ENCODE measurements at places on chromosomes 7 and 10.

GRCh38 chr7:139522830-139523198, 671 bp upstream of the CLEC2L start:
- no peak for DNase-seq

DNA sequence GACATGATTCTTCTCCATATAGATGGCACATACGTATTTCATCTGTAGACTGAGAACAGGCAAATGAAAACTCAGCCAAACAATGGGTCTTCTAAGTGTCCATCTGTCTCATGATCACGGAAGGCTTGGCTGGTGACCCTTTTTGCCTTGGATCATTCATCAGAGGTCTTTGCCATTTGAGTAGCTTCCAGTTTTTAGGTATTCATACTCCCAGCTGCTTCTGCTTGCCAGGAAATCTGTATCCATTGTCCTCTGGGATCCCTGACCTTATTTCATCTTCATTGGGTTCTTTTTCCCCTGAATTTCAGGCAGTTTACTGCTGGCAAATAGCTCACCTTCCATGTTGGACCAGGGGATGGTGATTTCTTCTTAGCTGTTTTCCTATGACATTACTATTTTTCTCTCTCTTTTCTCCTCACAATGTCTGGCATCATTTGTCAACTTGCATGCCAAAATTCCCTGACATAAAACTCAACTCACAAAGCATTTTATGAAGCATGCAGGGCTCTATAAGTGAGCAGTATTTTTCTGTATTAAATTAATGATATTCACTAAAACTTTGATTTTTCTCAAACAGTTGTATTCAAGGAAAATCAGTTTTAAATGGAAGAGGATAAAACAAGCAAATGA, 241.2 kb downstream of the DNAJB9 start:
- no peak for DNase-seq

- no peak for DNase-seq
Observed at GRCh38 chr10:92131275-92131820, 159.5 kb downstream of the CPEB3 start.

DNA sequence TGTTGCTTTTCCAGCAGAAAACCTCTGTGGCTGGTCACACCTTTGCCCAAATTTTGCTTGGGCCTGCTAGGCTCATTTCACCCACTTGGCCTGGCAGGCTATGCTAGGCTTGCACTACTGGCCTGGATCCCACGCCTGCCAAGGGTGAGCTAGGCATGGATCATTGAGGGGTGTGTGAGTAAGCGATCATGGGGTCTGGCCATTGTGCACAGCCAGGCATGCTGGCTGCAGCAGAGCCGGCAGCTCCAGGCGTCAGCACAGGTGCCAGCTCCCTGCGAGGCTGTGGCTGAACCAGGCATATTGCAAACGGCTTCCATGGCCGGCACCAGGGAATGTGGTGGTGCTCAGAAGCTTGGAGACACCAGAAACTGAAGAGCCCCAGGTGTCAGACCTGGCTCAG, 19.2 kb downstream of the CFAP70 start:
- DNase-seq, result no peak

DNA sequence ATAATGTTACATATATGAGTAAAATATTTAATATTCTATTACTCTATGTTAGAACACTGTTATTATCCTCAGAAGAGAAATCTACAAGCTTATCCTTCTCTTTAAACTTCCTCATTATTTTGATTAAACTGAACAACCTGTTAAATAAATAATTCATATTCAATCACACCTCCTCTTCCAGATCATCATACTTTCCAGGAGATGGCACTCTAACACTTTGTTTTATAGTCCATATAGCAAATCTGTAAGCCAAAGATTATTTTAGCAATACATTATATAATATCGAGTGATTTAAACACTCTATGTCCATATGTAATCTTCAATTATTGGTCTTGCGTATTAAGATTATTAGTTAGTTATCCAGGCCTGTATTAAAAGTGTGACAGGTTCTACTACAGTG, 694.1 kb downstream of the ANKRD7 start:
- no peak for DNase-seq

DNA sequence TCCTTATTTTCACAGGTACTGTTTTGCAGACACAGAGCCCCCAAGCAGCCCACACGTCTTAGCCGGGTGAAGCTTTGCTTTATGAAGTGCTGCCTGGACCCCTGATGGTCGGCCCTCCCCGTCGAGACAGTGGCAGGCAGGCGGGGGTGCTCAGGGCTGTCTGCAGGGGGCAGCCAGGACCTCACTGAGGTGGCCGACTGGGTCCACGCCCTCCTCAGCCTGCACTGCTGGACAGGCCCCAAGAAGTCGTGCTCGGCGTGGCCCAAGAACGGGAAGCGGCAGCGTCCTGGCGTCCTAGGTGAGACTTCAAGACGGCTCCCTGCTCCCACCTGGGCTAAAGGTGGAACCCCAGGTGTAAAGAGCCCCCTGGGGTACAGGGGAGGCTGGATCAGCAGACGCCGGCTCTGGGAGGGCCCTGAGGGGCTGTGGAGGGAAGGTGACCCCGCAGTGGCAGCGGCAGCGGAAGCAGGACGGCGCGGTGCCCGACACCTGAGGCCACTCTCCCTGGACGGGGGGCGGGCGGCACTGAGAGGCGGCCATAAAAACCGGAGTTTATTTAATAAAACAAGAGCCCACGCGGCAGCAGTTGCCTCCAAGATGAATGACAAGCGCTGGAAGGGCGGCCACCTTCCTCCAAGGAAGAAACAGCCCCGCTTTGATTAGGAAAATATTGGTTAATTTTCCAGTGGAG, 179.4 kb downstream of the ELFN1 start:
- DNase-seq, result no peak

DNA sequence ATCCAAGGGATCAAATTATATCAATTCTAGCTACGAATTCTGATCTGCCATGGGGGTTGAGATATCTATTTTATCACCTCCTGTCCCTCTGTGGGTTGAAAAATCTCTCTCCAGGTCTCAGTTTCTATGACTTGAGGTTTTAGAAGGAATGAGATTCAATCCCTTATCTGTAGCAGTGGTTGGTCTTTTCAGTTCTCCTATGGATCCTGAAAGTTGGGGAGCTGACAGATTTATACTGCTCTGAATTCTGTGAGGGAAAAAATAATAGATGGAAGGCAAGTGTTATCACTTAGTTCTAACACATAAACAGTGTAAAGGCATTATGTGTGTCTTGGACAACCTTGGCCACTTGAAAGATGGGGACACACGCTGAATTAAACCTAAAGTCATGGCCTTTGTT, 15.8 kb upstream of the FBXW4 start:
- no peak for DNase-seq

GRCh38 chr10:34814913-34815184, 247 bp downstream of the PARD3 start:
- DNase-seq, result no peak

- no peak for DNase-seq
Observed at GRCh38 chr7:39606941-39607340, 16.4 kb upstream of the RALA start.
